ENCODE measurements at places on chromosomes 3 and 15.
A peak's percentile ranks its signal among the peaks of the same experiment; 100 is the strongest.

DNA sequence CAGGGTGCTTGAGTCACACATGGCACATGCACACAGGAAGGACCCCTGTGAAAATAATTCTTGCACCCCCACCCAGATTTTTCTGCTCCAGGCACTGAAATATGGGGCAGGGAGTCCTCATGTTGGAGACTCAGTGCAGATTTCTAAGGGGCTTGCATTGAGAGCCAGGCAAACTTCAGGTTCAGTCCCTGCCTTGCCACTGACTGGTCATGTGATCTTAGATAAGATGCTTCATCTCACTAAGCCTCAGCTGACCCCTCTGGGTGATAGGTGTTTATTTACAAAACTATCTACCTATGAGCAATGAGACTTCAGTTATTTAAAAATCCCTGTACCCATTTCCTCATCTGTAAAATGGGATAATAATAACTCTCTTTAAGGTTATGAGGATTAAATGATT lies 30.1 kb upstream of the C3orf80 start:
- no peak for DNase-seq

- DNase-seq, result no peak
Measured at GRCh38 chr3:183822631-183823030, 2.7 kb downstream of the MAP6D1 start.

- no peak for DNase-seq
Measured at GRCh38 chr3:195613468-195614069, 29.8 kb upstream of the APOD start.

DNA sequence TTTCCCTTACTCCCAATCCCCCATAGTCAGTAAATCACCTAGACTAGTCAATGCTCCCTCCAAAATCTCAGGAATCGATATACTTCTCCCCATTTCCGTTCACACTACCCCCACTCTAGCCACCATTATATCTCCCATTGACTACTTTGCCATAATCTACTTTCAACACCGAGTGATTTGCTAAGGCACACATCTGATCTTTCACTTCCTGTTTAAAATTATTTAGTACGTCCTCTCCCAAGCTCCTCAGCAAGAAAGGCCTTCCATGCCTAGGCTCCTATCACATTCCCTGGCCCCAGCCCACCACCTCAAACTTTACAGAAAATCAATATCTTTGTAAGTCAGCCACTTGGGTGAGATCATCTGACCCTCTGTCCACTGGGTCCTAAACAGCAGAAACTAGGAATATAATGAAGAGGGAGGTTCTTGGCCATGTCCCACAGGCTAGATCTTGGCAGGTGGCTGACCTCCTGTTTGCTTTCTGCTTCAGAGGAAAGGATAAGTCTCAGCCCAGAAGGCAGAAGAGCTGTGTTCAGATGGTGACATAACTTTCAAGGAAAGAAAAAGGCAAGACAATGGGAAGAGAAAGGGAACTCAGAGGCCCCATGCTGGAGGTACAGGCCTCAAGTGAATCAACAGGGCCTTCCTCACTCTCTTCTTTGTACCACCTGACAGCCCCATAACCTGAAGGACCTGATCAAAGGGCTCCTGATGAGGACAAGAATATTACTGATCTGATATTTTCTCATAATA lies 103.0 kb downstream of the RPL22L1 start:
- no peak for DNase-seq

DNA sequence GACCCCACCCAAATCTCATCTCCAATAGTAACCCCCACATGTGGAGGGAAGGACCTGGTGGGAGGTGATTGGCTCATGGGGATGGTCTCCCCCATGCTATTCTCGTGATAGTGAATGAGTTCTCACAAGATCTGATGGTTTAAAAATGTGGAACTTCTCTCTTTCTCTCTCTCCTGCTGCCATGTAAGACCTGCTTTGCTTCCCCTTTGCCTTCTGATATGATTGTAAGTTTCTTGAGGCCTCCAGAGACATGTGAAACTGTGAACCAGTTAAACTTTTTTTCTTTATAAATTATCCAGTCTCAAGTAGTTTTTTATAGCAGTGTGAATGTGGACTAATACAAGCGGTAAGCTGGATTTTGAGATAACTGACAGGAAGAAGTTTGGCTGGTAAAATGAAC lies 60.3 kb upstream of the MBNL1 start:
- DNase-seq, result no peak

DNA sequence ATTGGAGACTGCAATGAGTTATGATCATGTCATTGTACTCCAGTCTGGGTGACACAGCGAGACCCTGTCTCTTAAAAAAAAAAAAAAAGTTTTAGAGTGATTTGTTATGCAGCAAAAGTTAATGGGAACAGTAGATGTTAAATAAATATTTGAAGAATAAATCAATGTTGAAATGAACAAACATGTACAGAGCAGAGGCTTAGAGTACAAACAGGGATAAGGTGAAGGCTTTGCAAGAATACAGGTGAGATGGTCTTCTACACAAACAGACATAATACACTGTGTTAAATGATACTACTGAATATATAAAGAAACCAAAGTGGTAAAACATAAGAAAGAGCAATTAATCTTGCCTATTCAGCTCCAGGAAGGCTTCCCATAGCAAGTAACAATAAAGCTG lies 265.4 kb downstream of the CNTN3 start:
- no peak for DNase-seq

DNA sequence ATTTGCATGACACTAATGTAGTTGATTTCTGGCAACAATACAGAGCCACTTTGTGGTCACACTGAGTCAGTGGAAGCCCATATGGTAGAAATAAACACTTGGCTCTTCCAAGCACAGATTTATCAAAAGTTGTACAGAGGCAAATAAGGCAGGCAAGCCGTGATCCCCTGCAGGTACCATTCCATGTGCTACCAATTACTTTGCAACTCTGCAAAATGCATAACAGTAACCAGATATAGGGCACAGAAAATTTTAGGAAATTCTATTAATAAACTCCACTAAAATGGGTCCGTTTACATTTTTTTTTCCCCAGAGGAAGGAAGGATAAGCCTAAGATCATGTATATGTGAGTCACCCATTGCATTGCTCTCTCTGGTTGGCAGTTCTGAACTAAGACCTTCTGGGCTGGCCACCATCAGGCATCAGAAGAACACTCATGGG lies 103.1 kb upstream of the PTX3 start:
- DNase-seq, result no peak

DNA sequence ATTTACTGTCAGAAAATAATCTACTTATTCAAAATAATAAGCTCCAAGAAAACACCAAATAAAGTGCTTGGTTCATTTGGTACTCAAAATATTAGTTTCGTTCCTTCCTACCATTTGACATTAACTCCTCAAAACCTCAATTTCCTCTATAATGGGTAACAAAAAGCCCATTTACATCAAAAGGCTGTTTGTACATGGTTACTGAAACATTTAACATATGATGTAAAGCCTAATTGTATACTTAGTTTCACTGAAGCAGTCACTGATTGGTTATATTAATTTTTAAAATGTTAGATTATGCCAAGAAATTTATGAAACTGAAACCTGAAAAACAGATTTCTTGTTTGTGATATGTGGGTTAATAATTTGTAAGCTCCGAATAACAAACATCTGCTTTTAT lies 14.7 kb downstream of the XRN1 start:
- DNase-seq, result no peak

- DNase-seq, result no peak
Measured at GRCh38 chr15:69072906-69073305, 58.4 kb downstream of the NOX5 start.

- no peak for DNase-seq
Measured at GRCh38 chr3:139546772-139547171, 7.2 kb upstream of the RBP1 start.

GRCh38 chr3:63932509-63933212 lies 20.5 kb upstream of the SCAANT1 start:
- DNase-seq, result no peak

- no peak for DNase-seq
Measured at GRCh38 chr3:47259114-47259513, 23.5 kb downstream of the KIF9 start.

DNA sequence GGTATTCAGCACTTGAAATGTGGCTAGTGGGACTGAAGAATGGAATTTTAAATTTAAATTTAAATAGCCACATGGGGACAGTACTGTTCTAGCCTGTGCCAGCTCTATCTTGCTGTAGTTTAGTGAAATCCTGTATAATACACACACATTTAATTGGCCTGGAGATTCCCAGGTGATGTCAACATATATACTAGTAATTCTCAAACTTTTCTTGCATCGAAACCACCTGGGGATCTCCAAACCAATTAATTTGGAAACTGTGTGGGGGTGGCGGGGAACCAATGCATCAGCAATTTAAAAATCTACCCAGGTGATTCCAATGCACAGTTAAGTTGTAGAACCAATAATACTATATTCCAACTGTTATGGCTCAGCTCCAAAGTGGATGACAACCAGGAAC lies 228.9 kb upstream of the MRPL3 start:
- no peak for DNase-seq

DNA sequence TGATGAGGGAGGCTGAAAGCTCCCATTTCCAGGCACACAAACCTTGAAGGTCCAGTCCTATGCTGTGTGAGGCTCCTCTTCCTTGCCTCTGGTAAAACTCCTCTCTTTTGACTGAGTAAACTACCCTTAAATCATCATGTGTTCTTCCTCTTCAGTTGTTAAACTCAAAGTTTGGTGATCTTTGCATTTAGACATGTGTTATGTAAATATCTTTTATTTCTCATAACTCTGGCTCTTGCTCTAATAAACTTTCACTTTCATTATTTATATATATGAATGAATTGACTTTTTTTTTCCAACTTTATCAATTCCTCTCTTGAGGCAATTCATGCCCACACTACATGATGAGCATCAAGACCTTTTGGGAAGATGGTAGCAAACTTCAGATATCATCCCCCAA lies 26.6 kb downstream of the SUCNR1 start:
- DNase-seq, result no peak

GRCh38 chr3:122690096-122690495 lies 9.5 kb downstream of the PARP14 start:
- DNase-seq, result no peak

GRCh38 chr3:100213891-100214573 lies 46.8 kb upstream of the TBC1D23 start:
- DNase-seq, result no peak

DNA sequence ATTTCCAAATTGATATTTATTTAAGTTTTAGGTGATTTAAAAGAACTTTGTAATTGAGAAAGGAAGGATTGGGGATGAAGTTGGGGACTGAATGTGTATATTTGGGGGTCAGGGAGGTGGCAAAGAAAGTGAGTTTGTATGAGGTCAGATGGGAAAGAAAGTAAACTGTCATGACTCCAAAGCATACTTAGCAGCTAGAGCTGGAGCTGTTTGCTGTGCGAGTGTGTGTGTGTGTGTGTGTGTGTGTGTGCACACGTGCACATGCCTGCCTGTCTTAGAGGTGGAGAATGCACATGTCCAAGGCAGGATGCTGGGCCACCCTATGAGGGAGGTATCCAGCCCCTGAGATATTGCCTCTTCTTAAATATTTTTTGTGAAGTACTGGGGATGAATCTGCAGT lies 21.0 kb downstream of the BOC start:
- DNase-seq, result no peak

DNA sequence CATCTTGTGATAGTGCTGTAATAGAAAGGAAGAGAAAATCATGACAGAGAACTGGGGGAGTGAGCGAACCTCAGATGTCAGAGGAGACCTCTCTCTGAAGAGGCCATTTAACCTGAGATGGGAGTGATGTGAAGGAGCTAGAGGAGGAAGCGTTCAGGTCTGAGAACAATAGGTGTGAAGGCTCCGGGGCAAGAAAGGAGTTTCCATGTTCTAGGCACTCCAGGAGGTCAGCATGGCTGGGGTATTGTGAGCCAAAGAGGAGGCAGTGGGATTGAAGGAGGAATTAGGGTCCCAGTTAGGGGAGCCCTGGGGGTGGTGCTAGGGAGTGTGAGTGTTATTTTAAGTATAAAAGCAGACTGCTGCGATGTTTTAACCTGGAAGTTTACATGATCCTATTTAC lies 8.8 kb upstream of the FILIP1L start:
- no peak for DNase-seq

DNA sequence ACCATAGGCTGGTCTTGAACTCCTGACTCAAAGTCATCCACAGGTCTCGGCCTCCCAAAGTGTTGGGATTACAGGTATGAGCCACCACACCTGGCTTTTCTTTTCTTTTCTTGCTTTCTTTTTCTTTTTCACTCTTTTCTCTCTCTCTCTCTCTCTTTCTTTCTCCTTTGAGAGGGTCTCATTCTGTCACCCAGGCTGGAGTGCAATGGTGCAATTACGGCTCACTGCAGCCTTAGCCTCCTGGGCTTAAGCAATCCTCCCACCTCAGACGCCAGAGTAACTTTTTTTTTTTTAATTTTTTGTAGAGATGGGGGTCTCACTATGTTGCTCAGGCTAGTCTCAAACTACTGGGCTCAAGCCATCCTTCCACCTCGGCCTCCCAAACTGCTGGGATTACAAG lies 133.1 kb upstream of the UBE2E1 start:
- no peak for DNase-seq

DNA sequence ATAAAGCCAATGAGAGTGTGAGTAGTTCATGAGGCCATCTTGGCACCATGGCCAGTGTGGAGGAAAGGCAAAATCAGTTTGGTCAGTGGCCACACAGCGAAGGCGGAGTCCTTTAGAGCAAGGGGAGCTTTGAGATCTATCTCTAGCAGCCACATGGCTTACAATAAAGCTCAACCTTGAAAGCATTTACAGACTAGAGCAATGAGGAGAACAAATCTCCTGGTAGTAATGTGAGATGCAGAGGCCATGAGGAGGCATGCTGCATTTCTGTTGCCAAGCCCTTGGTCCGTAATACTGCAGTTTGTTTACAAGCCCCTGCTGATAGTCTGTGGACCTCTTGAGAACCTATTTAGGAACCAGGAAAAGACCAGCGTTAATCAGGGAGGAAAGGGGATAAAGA lies 381.5 kb upstream of the C2CD4B start:
- DNase-seq, result no peak

DNA sequence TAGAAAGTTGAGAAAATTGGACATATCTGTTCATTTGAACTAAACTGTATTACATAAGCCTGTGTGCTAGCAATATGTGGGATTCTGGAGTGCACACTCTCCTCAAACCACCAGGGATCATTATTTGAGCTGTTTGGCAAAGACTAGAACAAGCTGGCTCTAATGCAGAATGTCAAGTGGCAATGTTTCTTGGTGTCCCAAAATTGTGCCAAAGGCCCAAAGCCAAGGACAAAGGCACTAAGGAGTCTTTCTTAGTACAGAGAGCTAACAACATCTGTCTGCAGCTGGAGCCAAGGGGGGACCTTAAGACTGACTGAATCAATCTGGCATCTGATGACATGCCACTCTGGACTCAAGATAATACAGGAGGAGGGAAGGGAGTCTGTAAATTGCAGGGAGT lies 76.7 kb upstream of the STRIT1 start:
- no peak for DNase-seq

- no peak for DNase-seq
Measured at GRCh38 chr3:126646674-126647073, 8.2 kb downstream of the TXNRD3 start.

GRCh38 chr3:172511783-172512762 lies 11.2 kb downstream of the TNFSF10 start:
- DNase-seq, result peak; percentile 56

Data from endothelial cell of umbilical vein (primary cell).